Epithelial cell of prostate (primary cell): ENCODE measurements at places on chromosomes 13 and 19.

GRCh38 chr19:50514346-50515167 is 844 bp upstream of the ASPDH start:
- DNase-seq = no peak

DNA sequence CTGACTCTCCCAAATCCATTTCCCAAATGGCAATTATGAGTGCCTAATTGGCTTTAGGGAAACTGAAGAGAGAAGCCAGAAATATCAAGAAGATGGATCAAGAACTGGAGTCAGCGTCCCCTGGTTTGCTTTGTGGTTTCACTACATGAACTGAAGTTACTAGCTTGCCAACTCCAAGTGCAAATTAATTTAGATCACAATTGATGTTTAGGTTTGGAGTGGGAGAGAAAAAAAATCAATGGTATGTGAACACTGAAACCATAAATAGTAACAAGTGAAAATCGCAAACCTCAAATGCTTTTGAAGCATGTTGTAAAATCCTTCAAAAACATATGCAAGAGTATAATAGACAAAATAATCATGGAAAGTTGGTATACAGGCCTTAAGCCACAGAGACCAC is 1528.6 kb upstream of the SLC10A2 start:
- no peak for DNase-seq

- no peak for DNase-seq
Observed at GRCh38 chr13:75461314-75461713, 20.7 kb downstream of the TBC1D4 start.

GRCh38 chr19:29016926-29017760 is 195.8 kb downstream of the UQCRFS1 start:
- no peak for DNase-seq

- no peak for DNase-seq
Observed at GRCh38 chr19:41133260-41133659, 19.0 kb downstream of the CYP2F1 start.

DNA sequence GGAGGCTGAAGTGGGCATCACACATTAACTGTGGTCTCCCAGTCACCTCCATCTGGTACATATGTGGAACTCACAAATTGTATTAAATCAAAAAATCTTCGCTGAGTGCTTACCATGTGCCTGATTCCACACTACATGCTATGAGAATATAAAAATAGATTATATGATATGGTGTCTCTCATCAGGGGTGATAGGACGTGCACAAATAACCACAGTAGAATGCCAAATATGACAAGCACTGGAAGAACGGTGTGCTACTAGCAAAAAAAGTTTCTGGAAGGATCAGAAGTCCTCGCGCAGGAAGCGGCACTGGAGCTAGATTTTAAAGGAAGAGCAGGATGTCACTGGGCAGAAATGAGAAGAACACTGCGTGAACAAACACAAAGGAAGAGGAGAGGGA is 62.3 kb downstream of the TBC1D4 start:
- no peak for DNase-seq

GRCh38 chr13:50675651-50676050 is 167.8 kb downstream of the DLEU7 start:
- no peak for DNase-seq

DNA sequence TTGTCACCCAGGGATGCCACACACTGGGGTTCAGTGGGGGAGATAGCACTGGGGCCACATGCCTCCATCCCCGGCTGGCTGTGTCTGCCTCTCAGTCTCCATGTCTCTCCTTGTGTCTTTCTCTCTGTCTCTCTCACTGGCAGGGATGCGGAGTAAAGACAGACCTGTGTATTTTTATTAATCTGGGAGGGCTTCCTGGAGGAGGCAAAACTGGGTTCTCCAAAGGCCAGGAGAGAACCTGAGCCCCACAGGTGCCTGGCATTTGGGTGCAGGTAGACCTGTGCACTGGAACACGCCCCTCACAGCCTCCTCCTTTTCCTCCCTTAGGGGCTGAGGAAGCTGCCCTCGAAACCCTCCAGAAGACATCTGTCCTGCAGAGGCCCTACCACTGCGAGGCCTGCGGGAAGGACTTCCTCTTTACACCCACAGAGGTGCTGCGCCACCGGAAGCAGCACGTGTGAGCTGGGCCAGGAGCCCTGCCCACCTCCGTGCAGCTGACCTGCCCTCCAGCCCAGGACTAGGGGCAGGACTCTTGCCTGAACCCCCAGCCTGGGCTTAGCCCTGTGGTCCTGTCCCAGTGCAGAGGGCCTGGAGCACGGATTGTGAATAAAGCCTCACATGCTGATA is 32.7 kb downstream of the DHX34 start:
- DNase-seq = no peak

DNA sequence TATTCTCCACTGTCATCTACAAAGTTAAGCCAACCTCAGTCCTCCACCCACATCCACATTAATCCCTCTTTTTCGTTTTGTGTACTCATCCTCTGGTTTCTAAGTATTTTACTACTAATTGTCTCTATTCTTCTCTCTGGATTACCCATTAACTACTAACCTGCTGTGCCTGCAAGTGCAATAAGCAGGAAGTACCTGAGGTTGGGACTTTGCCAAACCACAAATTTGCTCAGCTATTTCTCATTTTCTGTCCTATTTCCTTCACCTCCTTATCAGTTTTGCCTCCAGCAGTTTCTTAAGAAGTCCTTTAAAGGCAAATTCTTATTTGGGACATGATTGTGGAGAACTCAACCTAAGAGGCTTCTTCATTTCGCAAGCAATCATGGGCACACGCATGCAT is 1708.9 kb downstream of the SLITRK5 start:
- DNase-seq = peak; percentile 33

GRCh38 chr13:79459906-79460305 is 21.0 kb upstream of the NDFIP2 start:
- peak; percentile 85 for DNase-seq

DNA sequence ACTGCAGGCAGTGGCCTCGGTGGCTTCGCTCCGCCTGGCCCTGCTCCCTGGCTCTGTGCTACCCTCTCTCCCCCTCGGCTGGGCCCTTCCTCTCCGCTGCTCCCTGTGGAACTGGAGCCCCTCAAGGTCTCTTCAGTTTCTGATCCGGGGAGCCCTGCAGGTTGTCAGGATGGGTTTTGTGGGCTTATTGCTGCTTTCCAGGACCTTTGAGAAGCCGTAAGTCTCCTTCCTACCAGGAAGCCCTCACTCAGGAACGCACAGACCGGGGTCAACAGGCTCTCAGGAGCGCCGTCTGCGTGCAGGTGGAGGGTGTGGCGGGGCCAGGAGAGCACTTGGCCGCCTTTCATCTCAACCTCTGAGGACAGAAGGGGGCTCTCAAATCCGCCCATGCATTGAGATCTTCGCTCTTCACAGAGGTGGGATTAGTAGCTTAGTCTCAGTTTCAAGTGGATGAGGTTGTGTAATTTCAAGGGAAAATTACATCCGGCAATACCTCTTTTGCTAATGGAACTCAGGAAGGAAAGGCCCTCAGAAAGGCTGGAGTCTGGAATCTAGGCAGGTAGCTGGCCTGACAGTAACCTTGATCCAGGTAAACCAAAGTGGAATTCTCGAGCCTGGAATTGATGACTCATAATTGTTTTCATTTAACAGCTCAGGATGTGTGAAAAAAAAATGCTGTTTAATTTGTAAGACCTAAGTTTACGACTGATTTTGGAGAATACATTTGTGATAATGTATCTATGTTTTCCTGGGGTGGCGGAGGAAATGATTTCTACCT is 102.0 kb downstream of the ATP11A start:
- no peak for DNase-seq

DNA sequence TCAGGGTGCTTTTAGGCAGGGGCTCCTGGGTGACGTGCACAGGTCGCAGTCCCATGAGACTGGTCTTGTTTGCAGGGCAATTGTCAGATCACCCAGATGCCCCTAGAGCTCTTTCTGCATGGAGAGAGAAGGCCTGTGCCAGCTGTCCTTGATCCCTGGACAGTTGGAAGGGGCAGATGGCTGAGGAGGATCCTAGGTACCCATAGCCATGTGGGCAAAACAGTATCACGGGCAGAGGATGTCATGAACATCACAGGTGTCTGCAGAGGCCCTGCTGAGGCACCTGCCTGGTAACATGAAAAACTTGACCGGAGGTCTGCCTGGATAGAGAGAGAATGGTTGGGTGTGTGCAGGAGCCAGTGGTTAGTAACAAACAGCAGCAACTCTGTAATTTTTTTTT is 99.3 kb downstream of the ZNF536 start:
- DNase-seq = no peak

- DNase-seq = no peak
Observed at GRCh38 chr19:34254046-34254697, at the start of gene GARRE1. Gene GARRE1, plus strand, starts transcription at chr19:34254554. Its CDS starts 45,920 bp downstream, at chr19:34300474.
